ENCODE measurements at places on chromosomes 12 and 14.

DNA sequence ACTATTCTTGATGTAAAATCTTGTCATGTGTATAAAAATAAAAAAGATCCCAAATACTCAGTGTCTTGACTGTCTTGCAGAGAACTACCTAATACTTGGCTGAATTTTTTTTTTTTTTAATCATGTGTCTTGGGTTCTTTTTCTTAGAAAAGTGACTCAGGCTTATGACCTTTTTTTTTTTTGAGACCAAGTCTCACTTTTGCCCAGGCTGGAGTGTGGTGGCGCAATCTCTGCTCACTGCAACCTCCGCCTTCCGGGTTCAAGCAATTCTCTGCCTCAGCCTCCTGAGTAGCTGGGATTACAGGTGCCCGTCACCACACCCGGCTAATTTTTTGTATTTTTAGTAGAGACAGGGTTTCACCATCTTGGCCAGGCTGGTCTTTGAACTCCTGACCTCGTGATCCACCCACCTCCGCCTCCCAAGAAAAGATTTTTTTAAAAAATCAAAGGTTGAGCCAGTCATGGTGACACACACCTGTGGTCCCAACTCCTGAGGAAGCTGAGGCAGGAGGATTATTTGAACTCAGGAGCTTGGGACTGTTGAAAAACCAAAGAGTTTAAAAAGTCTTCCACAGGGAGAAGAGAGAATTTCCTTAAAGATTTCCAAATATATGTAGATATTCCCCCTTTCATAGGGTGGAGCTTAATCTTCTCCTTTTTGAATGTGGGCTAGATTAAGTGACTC lies 17.7 kb upstream of the TDG start:
- no peaks in the 10 kb centered on the region for H3K27me3 ChIP-seq
- no peak for DNase-seq
- peaks cover 59% of the 10 kb centered on the region for H3K36me3 ChIP-seq
- H3K27ac ChIP-seq, result no peak overlapping the region
- H3K4me3 ChIP-seq, result no peak overlapping the region

GRCh38 chr14:58426670-58427280 lies 556 bp downstream of the TIMM9 start:
- no peaks in the 10 kb centered on the region for H3K36me3 ChIP-seq
- no peaks in the 10 kb centered on the region for H3K4me1 ChIP-seq
- DNase-seq, result peak; percentile 78
- H3K27ac ChIP-seq, result peak overlapping the region; percentile 91

- H3K4me3 ChIP-seq, result no peak overlapping the region
- H3K27me3 ChIP-seq, result no peaks in the 10 kb centered on the region
- DNase-seq, result peak; percentile 61
- peaks cover 2% of the 10 kb centered on the region for H3K4me1 ChIP-seq
- no peak overlapping the region for H3K27ac ChIP-seq
- peaks cover 16% of the 10 kb centered on the region for H3K36me3 ChIP-seq
Observed at GRCh38 chr14:52015411-52016030, 26.2 kb downstream of the RTRAF start.

- H3K4me3 ChIP-seq, result no peak within 1 kb of the TSS
- no peak within 1 kb of the TSS for H3K27ac ChIP-seq
- DNase-seq, result no peak
Observed at GRCh38 chr12:10130042-10130441, at the start of gene CLEC7A. Gene CLEC7A, minus strand, starts transcription at chr12:10130199. Its CDS starts 117 bp downstream, at chr12:10130082.

DNA sequence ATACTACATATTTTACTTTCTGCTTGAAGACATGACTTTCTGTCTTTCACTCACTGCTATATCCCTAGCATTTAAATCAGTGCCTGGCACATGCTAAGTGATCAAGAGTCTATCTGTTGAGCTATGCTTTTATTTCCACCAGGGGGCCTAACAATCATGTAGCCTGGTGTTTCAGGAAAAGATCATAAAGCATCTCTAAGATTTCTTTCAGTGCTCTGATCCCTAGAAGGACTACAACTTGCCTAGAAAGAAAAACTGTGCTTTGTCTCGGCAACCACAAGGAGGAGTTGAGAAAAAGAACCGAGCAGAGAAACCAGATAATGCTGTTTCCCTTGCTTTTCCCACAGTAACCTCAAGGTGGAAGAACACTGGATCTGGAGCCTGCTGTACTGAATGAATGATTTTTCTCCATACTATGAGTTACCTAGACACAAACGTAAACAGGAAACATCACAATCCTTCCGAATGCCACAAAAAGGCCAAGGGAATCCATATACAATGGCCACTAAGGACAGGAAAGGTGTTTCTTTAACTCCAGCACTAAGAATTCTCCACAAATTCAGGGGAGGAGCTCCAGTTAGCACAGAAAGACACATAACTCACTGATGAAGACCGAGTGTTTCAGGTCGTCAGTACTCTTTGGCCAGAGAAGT lies 1.2 kb downstream of the CRY1 start:
- H3K27ac ChIP-seq, result no peak overlapping the region
- peaks cover 4% of the 10 kb centered on the region for H3K36me3 ChIP-seq
- H3K4me1 ChIP-seq, result no peaks in the 10 kb centered on the region
- DNase-seq, result no peak

DNA sequence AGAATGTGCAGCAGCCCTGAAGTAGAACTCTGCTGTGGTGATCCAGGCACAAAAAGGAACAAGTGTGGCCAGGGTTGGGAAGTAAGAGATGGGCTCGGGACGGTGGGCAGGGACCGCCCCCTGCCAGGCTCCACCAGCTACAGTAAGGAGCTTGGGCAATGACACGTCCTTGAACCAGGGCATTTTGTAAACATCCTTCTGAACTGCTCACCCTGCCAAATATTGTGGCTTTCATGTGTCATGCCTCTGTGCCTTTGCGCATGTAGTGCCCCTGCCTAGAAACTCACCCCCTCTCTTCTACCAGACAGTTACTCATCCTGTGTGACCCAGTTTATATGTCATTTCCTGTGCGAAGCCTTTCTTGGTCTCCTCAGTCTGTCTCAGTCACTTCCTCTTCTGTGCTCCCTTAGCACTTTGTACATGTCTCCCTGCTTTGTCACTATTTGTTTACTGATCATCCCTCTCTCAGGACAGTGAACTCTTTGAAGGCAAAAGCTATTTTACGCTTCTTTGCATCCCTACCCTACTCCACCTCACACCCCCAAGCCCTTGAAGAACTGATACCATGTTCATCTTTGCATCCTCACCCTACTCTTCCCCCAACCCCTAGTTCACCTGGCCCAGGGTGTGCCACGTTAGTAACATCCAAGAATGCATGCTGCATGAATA lies 108.9 kb upstream of the PLEKHG7 start:
- no peak overlapping the region for H3K27ac ChIP-seq
- H3K4me1 ChIP-seq, result no peaks in the 10 kb centered on the region
- H3K4me3 ChIP-seq, result no peak overlapping the region
- no peak for DNase-seq
- no peaks in the 10 kb centered on the region for H3K36me3 ChIP-seq

GRCh38 chr14:64683264-64683663 lies 21.0 kb upstream of the PLEKHG3 start:
- no peaks in the 10 kb centered on the region for H3K36me3 ChIP-seq
- H3K27ac ChIP-seq, result no peak overlapping the region
- peaks cover 14% of the 10 kb centered on the region for H3K4me1 ChIP-seq
- H3K4me3 ChIP-seq, result no peak overlapping the region
- no peak for DNase-seq
- H3K27me3 ChIP-seq, result peaks cover 5% of the 10 kb centered on the region

- H3K4me3 ChIP-seq, result no peak within 1 kb of the TSS
- DNase-seq, result no peak
- no peaks in the 10 kb centered on the region for H3K4me1 ChIP-seq
- H3K27ac ChIP-seq, result no peak within 1 kb of the TSS
- no peaks in the 10 kb centered on the region for H3K36me3 ChIP-seq
Observed at GRCh38 chr14:24609655-24610344, at the start of gene GZMH. Gene GZMH, minus strand, starts transcription at chr14:24609685. Its CDS starts 72 bp downstream, at chr14:24609613.

DNA sequence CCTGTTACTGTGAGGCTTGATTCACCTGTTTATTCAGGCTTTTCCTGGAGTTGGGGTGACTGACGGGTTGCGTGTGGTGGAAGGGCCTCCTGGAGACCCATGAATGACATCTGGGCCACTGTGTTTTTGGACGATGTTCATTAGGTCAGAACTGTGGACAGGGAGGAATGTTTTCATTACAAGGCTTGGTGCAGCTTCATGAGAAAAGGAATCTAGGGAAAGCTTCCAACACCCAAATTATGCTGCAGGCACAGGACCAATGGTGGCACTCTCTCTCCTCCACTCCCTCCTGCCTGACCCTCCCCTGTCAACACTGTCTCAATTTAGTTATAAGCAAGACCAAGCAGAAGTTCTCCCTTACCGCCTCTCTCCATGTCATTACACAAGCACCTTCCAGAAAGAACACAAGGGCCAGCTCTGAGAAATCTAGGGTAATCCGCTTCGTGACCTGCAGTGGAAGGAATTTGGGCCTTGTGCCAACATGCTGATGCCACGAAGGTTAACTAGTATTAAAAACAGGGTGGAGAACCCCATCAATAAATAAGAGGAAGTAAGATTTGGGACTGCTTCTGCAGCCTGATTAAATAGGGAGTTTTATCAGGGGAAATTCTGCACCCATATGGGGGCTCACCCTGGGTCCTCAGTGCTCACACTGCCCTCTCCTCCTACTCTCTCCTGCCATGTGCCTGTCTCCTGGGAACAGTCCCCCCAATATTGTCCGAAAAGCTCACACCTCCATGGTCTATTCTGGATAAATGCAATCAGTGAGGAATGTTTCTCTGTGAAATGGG lies 200.3 kb downstream of the KTN1 start:
- H3K4me1 ChIP-seq, result no peaks in the 10 kb centered on the region
- DNase-seq, result no peak
- H3K4me3 ChIP-seq, result no peak overlapping the region
- H3K27ac ChIP-seq, result no peak overlapping the region
- no peaks in the 10 kb centered on the region for H3K27me3 ChIP-seq

- no peak overlapping the region for H3K27ac ChIP-seq
- H3K36me3 ChIP-seq, result no peaks in the 10 kb centered on the region
- H3K4me3 ChIP-seq, result no peak overlapping the region
- no peaks in the 10 kb centered on the region for H3K27me3 ChIP-seq
Observed at GRCh38 chr12:53145383-53146260, 34.9 kb upstream of the ZNF740 start.

- H3K4me1 ChIP-seq, result no peaks in the 10 kb centered on the region
- no peak for DNase-seq
- H3K36me3 ChIP-seq, result no peaks in the 10 kb centered on the region
- no peak overlapping the region for H3K27ac ChIP-seq
- no peaks in the 10 kb centered on the region for H3K27me3 ChIP-seq
Observed at GRCh38 chr12:113788020-113788856, 177.9 kb downstream of the RBM19 start.

- H3K27ac ChIP-seq, result no peak overlapping the region
- H3K27me3 ChIP-seq, result no peaks in the 10 kb centered on the region
- DNase-seq, result no peak
- no peaks in the 10 kb centered on the region for H3K4me1 ChIP-seq
- no peak overlapping the region for H3K4me3 ChIP-seq
- H3K36me3 ChIP-seq, result no peaks in the 10 kb centered on the region
Observed at GRCh38 chr12:15701631-15702156, 87.5 kb downstream of the EPS8 start.
